ENCODE measurements at places on chromosomes 1 and 21. TPM values are rescaled to one million over a fixed set of nuclear protein-coding genes. Genes with fewer than 3 reads are reported as not detected.

DNA sequence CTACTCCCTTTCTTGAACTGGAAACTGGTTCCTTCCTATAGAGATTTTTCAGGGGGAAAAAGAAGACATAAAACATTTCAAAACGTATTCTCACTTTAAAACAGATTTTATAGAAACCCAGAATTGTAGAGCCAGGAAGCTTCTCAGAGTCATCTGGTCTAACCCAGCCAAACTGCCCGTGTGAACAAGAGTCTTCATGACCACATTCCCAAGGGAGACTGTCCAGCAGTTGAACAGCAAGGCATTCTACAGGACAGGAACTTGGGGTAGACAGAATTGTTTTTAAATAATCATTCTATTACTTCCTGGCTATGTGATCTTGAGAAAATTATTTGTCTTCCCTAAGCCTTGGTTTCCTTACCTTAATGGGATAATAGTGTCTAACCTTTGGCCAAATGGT lies 163.5 kb upstream of the IVNS1ABP start:
- DNase-seq = no peak

C1orf116 gene
- 128 TPM for total RNA-seq

LHX8 gene
- not detected for total RNA-seq

DNA sequence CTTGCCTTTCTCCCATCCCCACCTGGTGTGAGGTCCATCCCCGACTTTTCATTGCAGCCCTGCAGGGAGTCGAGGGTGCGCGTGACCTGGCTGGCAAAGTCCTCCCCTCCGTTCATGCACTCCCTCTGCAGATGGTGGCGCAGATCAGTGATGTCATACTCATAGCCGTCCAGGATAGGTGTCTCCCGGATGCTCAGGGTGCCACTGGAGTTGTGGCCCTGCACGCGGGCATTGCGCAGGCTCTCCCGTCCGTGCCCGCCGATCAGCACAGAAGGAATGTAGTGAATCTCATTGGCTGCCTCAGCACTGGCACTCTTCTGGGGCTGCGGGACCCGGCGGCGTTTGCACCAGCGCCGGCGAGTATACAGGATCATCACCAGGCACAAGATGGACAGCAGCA lies 132.1 kb downstream of the ASTN1 start:
- DNase-seq = no peak

DNA sequence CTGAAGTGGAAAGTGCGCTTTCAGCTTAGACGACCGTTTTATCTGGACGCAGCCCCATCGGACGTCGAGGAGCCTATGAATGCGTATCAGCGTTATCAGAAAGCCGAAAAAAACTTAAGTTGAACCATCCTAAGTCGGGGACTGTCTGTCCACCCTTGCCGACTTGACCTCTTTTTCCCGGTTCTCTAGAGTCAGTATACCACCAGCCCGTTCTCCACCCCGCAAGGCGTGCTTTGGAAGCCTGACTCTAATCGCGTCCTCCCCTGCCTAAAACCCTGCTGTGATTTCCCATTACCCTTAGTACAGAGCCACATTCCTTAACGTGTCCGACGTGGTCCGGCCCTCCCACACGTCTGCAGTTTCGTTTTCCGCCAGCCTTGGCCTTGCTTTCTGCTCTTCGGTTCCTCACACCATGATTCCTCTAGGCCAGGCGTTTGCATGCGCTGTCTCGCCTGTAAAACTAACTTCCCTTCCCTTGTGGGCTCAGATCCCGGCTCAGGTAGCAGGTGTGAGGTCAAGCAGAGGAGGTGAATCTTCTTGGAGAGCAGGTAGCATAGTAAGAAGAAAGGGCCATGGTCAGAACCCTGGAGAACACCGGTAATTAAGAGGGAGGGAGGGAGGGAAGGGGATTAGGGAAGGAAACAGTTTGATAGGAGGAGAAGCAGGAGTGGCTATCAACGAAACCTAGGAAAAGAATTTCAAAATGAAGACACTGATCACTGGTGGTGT lies 865 bp downstream of the ADPRS start:
- peak; percentile 72 for DNase-seq

DNA sequence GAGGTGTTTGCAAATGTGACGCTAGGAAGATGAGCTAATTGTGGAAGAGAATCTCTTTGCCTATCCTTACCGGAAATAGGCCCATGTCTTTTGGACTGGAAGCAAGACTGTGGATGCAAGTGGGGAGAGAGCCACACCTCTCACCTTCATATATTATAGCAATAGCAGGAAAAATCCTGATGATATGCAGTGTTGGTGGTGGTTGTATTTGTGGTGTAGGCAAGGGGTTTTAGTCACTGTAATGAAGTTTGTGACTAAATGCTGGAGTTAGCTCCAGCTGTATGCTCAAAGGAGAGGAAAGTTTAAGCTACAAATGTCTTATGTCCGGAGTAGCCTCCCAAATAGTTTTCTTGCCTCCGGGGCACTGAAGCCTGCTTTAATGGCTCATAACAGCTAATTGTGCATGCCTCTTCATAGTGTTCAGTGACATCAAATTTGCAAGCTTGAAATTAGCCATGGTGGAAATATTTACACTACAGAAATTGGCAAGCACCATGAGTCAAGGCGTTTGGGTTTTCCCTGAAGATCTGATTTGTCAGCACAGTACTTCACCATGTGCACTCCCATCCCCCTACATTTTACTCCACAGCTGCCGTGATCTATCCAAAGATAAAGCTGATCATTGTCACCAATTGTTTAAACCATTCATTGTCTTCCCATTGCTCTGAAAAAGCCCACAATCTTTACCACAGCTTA lies 102.6 kb upstream of the ZNF644 start:
- no peak for DNase-seq

- DNase-seq = no peak
Observed at GRCh38 chr1:54585181-54586066, 37.4 kb downstream of the ACOT11 start.

DNA sequence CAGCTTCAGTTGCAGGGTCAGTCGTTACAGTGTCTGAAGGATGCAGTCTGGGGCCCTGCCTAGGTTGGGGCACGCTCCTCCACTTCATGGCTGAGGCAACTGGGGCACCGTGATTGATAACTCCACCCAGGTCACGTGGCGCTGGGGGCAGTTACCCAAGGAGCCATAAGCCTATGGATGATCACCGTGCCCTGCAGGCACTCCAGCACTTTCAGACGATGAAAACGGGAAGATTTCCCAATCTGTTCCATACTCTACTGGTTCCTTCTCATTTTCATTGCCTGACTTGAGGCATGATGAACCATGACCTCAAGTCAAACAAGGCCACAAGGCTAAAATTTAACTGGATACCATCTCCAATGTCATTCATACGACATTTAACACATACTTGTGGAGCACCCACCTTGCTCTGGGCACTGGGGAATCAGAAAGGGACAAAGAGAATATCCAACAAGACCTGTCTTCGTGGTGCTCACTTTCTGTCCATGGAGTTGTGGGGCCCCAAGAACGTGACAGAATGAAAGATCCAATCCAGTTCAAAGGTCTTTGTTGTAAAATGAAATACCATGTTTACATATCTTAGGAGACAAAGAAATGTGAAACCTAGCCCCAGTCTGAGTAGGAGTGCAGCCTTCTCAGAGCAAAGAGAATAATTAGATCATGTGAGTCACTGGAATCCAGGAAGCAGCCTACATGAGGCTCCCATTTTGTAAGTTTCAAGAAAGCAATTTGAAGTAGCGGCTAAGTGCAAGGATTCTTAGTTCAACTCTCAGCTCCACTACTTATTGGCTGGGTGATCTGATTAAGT lies 39.4 kb upstream of the SPOCD1 start:
- DNase-seq = no peak

OPTC gene
- total RNA-seq = not detected

DNA sequence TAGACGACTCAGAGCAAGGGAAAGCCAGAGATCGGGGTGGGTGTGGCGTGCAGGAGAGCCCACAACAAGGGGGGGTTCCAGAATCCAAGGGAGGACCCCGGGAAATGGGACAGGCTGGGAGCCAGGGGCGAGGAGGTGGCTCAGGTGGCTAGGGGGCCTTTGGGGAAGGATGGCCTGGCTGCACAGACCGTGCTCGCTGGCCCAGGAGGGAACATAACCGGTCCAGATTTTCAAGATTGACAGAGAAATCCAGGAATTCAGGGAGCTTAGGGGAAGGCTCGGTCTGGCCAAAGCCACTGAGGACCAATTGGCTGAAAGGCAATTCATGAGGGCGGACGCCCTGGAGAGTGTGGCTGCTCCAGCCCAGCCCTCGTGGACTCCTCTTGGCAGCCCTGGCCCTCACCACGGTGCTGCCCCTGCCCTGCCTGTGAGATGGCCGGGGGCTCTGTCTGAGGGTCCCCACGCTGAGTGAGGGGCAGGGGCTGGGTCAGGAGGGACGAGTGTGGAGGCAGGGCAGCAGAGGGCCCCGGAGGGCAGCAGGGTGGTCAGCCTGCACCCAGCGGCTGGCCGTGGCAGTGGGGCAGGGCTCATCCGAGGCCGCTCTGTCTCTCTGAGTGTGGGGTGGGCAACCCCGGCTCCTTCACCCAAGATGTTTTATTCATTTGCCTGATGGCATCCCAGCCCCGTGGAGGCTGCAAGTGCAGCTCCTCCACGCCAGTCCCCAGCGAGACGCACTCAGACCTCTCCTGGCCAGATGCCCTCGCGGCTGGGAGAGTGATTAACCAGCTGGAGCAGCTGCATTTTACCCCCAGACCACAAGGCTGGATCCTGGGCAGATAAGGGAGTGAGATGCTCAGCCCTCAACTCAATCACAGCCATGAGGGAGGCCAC lies 5.6 kb upstream of the LRRC3 start:
- no peak for DNase-seq

DNA sequence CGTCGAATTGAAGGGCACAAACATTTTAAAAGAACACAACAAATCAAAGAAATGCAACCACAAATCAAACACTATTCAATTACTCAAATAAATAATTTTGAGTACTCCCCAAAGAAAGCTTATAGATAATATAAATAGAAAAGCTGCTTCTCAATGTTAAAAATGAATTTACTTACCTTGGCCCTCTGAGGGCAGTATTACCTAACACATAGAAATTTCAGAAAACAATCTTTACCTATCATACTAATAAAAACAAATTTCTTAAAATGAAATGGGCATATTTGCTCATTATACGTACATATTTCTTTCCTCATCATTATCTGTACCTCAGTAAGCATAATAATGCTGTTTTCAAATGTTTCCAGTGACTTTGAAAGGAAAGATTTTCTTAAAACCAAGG lies 141.8 kb downstream of the AKT3 start:
- no peak for DNase-seq

DNA sequence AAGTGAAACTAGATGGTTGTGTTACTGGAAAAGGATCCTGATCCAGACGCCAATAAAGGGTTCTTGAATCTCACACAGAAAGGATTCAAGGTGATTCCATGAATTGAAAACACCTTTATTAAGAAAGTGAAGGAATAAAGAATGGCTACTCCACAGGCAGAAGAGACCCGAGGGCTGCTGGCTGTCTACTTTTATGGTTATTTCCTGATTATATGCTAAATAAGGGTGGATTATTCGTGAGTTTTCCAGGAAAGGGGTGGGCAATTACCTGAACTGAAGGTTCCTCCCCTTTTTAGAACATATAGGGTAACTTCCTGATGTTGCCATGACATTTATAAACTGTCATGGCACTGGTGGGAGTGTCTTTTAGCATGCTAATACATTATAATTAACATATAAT lies 50.9 kb upstream of the WARS2 start:
- no peak for DNase-seq

- DNase-seq = no peak
Observed at GRCh38 chr1:58764294-58764978, 19.4 kb downstream of the JUN start.

DNA sequence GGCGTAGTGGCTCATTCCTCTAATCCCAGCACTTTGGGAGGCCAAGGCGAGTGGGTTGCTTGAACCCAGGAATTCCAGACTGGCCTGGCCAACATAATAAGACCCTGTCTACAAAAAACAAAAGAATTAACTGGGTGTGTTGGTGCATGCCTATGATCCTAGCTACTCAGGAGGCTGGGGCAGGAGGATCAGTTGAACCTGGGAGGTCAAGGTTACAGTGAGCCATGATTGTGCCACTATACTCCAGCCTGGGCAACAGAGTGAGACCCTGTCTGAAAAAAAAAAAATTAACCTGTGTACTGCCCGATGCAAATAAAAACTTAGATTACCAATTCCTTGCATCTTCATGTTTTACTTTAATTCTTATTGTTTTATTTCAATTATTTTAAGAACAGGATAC lies 193.2 kb downstream of the PATJ start:
- no peak for DNase-seq

- no peak for DNase-seq
Observed at GRCh38 chr1:229043115-229043514, 227.8 kb upstream of the RAB4A start.

DNA sequence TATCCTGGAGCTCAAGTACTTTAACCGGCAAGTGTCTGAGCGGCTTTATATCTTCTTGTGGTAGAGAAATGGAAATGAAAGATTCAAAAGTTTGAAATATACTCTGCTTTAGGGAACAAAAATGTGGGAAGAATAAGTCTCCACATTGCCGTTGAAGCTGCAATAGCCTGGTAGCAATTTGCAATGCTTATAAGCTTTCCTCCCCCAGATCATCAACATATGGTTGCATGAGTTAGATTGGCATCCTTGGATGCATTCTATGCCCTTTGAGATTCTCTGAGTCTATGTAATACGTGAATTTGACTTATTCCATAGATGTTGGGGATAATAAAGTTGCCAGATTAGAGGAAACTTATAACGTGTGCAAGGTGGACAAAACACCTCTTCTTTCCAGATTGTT lies 86.1 kb upstream of the KCNK1 start:
- DNase-seq = no peak

FGR gene
- 149 TPM for total RNA-seq

PLA2G4A gene
- total RNA-seq = 10.7 TPM

OR2T33 gene
- total RNA-seq = not detected

- peak; percentile 97 for DNase-seq
Observed at GRCh38 chr1:205321162-205321958, at the start of gene NUAK2. NUAK2 (minus strand) TSS chr1:205321745; CDS start chr1:205321628, 117 bp downstream.

- DNase-seq = no peak
Observed at GRCh38 chr1:166721145-166721544, 118.1 kb upstream of the POGK start.

GJB5 gene
- not detected for total RNA-seq

DNA sequence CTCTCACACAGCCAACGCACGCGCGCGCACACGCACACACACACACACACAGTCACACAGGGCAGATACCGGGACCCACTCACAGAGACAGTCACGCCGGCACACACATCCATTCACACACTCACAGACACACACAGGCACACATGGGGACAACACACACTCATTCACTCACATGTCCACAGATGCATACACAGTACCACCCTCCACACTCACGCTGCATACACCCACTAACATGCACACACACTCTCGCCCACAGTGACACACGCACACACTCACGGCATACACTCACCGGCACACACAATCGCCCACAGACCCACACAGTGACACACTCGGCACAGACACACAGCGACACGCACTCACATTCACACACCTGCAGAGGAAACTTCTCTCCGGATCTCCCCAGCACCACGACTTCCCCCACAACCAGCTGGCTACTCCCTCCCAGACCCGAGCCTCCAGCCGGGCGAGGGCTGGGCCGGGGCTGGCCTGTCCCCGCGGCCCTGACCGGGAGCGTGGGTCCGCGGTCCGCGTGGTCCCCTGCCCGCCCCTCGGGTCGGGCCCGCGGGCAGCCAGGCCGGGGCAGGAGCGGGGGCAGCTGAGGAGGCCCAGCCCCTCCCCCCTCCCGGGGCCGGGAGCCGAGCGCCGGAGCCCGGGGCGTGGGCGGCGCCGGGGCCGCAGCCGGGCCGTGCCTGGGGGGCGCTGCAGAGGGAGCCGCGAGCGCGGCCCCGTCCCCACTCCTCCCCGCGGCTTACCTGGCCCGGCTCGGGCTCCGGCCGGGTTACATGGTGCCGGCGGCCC lies 552 bp downstream of the DLGAP3 start:
- no peak for DNase-seq
